GM04504 (cell line): ENCODE measurements at places on chromosomes 3 and 15.

- DNase-seq = no peak
These were observed 41.4 kb upstream of the FEZF2 start for GRCh38 chr3:62414786-62415185.

DNA sequence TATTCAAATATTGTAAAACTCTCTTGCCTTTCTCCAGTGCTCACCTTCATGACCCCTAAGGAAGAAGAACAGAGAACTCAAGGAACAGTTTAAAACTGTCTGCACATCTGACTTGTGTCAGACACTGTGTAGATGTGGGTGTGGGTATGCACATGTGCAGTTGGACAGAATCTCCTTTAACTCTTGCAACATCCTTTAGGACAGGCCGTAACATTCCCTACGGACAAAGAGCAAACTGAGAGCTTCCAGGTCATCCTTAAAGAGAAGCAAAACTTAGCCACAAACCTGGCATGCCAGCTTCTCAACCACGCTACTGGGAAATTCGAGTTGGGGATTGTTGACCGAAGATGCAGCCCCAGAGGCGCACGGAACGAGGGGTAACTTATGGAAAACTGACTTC lies 4.1 kb upstream of the SFMBT1 start:
- DNase-seq = no peak

DNA sequence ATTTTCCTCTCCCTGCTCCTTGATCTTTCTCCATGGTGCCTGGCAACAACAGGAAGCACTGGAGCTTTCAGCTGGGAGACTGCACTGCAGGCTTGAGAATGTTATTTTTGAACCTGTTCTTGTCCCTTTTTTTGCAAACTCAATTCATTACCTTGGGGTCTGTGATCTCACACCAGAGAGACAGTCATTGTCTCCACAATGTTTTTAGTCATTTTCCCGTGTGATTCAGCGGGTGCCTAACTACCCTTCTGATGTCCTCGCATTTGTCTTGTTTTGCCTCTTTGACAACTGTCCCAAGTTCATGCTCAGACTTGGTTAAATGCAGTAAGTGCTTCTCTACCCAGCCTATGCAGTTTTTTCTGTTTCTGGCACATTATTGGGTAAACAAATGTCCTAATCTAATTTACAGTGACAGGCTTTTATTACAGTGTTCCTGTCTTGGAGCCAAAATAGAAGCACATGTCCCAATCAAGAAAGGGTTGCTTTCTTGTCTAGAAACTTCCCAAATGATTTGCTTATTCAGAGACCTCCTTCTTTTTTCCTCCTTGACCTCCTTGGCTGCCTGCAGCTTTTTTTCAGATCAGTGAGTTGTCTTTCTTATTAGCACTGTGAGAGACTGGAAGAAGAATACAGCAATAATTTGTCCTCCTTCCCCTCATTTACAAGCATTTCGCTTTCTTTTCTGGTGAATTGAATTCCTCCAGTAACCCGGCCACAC lies 162.4 kb downstream of the NSUN3 start:
- no peak for DNase-seq

GRCh38 chr3:16411441-16411840 lies 102.1 kb downstream of the RFTN1 start:
- no peak for DNase-seq

DNA sequence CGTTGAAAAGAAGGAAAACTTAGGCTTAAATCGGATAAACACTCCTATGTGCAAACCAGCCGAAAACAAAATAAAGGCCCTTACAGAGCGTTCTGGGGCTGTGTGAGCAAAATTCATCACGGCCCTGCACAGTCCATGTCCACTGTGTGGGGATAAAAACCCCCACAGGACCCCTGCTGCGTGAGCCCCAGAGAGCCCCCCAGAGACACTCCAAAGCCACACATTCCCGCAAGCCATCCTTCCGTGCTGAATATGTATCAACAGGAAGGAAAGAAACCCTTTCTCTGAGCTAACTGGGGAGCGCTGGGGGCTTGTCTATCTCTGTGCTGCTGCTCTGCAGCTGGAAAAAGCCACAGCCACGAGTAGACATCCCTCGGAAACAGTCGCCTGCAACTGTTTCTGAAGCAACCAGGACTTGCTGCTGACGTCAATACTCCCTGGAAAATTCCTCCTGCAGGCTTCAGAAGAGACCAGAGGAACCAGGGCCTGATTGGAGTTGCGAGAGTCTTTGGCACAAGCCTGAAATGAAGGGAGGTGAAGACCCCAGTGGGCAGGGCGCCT lies 72.7 kb downstream of the NUP210 start:
- DNase-seq = no peak
